Sigmoid colon (tissue), 7 donors: ENCODE measurements at places on chromosomes 16 and 17. TPM values are rescaled to one million over a fixed set of nuclear protein-coding genes. Genes with fewer than 3 reads are reported as not detected.

Gene CEP95
- total RNA-seq: 34.9 TPM

Gene ADCY7
- total RNA-seq: 12.5 TPM

Gene MRC2
- total RNA-seq: 34.2 TPM

Gene ZNF423
- 19.7 TPM for total RNA-seq

Gene SLFN14
- total RNA-seq: not detected

Gene TPSG1
- total RNA-seq: 1.4 TPM

Gene TMC6
- 7.2 TPM for total RNA-seq

Gene KRTAP3-3
- not detected for total RNA-seq

- H3K27me3 ChIP-seq: no peaks in the 10 kb centered on the region
- H3K4me1 ChIP-seq: peaks cover 14% of the 10 kb centered on the region
- H3K36me3 ChIP-seq: peaks cover 16% of the 10 kb centered on the region
These were observed 9.2 kb upstream of the FLYWCH1 start for GRCh38 chr16:2902337-2903130.

DNA sequence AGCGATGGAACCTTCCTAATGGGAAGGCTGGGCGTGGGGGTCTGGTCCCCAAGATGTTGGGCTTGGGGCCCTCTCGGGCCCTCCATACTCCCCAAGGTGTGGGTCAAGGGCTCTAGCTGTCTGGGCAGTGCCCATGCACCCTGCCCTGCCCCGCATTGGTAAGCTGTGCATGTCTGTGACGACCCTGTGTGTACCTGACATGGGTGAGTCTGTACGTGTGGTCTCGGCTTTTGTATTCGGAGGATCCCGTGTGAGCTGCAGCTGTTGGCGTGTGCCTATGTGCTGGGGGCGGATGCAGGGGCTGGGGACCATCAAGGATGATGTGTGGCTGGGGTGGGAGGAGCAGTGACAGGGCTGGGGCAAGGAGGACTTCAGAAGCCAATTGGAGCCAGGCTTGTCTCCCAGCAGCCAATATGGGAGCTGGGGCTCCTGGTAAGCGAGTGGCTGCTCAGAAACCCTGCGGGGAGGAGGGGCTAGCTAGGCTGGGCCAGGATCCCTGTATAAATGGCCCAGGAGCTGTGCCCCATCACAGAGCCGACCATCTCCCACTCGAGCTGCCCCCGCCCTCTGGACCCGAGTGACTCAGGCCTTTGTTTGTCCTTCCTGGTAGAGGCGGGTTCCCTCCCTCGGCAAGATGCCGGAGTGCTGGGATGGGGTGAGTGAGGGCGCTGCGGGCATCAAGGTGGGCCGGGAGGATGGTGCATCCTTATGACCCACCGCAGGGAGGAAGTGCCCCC lies at the start of gene NDRG4:
Gene NDRG4, plus strand, starts transcription at position 529 of the 737 bp plus-strand sequence. Its CDS starts 106 bp downstream, at position 635.
- no peaks in the 10 kb centered on the region for H3K36me3 ChIP-seq
- peak within 1 kb of the TSS; percentile 14 for H3K4me3 ChIP-seq
- H3K4me1 ChIP-seq: peaks cover 28% of the 10 kb centered on the region
- peaks cover 17% of the 10 kb centered on the region for H3K27me3 ChIP-seq
- peak; percentile 75 for DNase-seq

GRCh38 chr16:81673432-81673831 lies 105.7 kb upstream of the PLCG2 start:
- H3K36me3 ChIP-seq: peaks cover 59% of the 10 kb centered on the region
- H3K27ac ChIP-seq: no peak overlapping the region
- no peaks in the 10 kb centered on the region for H3K4me1 ChIP-seq
- DNase-seq: no peak

GRCh38 chr17:260031-260791 lies 78.8 kb upstream of the DOC2B start:
- H3K27me3 ChIP-seq: no peaks in the 10 kb centered on the region
- peak; percentile 53 for DNase-seq
- no peaks in the 10 kb centered on the region for H3K36me3 ChIP-seq
- H3K4me1 ChIP-seq: no peaks in the 10 kb centered on the region
- H3K27ac ChIP-seq: no peak overlapping the region

- H3K27me3 ChIP-seq: no peaks in the 10 kb centered on the region
- peak overlapping the region; percentile 91 for H3K27ac ChIP-seq
- H3K4me1 ChIP-seq: peaks cover 50% of the 10 kb centered on the region
- H3K36me3 ChIP-seq: peaks cover 28% of the 10 kb centered on the region
- no peak for DNase-seq
These were observed 619 bp downstream of the CACNB1 start for GRCh38 chr17:39196808-39197291.

- H3K4me3 ChIP-seq: peak overlapping the region; percentile 60
- H3K4me1 ChIP-seq: no peaks in the 10 kb centered on the region
These were observed 571 bp downstream of the TIMP2 start for GRCh38 chr17:78924481-78925151.

DNA sequence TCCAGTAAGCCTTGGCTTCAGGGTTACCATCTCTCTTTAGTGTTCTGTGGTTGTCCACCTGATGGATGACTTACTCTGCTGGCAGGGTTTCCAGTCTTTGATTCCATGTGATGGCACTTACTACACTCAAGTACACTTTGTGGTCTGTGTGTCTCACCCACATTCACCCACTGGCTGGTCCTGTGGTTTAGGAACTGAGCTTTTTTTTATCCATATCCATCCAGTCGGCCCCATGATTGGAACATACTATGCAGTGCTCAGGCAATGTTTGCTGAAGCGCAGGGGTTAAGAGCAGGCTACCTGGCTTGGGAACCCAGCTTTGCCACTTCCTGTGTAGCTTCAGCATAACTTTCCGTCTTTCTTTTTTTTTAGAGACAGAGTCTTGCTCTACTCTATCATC lies 2.8 kb upstream of the FUS start:
- no peaks in the 10 kb centered on the region for H3K27me3 ChIP-seq
- H3K4me1 ChIP-seq: no peaks in the 10 kb centered on the region
- no peak overlapping the region for H3K27ac ChIP-seq
- no peak for DNase-seq
- H3K4me3 ChIP-seq: no peak overlapping the region
- H3K36me3 ChIP-seq: no peaks in the 10 kb centered on the region

DNA sequence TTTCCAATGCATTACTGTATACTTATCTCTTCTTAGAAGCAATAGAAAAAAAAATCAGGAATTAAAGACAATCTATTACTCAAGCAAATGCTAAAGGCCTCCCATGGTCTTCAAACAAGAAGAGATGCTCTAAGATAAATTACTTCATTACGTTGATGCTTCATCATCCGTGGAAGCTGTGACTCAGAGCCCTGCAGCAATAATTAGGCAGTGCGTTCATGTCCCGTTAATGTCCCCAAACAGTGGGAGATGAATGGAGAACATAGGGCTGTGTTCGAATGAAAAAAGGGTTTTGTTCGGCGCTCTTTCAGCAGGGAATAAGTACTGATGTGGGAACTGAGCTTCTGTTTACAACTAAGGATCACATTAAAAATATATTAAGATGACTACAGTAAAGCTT lies 15.9 kb upstream of the PDXDC1 start:
- no peaks in the 10 kb centered on the region for H3K36me3 ChIP-seq
- H3K27ac ChIP-seq: no peak overlapping the region
- no peak overlapping the region for H3K4me3 ChIP-seq
- DNase-seq: no peak
- peaks cover 4% of the 10 kb centered on the region for H3K4me1 ChIP-seq

DNA sequence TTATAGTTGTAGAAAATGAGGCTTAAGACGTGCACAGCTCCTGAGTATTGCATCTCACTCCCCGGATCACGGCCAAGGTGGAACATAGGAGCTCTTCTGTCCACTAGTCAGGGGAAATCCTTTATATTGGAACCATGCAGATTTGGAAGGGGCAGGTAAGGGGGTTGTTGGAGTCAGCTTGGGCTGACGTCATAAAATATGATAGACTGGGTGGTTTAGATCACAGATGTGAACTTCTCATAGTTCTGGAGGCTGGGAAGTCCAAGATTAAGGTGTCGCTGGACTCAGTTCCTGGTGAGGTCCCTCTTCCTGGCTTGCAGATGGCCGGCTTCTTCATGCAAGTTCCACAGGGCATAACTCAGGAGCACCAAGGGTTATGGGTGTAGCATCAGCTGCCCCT lies 5.6 kb downstream of the CACNG4 start:
- H3K27me3 ChIP-seq: peaks cover 49% of the 10 kb centered on the region
- no peak overlapping the region for H3K27ac ChIP-seq
- peaks cover 11% of the 10 kb centered on the region for H3K4me1 ChIP-seq
- no peak overlapping the region for H3K4me3 ChIP-seq
- H3K36me3 ChIP-seq: no peaks in the 10 kb centered on the region
- no peak for DNase-seq

DNA sequence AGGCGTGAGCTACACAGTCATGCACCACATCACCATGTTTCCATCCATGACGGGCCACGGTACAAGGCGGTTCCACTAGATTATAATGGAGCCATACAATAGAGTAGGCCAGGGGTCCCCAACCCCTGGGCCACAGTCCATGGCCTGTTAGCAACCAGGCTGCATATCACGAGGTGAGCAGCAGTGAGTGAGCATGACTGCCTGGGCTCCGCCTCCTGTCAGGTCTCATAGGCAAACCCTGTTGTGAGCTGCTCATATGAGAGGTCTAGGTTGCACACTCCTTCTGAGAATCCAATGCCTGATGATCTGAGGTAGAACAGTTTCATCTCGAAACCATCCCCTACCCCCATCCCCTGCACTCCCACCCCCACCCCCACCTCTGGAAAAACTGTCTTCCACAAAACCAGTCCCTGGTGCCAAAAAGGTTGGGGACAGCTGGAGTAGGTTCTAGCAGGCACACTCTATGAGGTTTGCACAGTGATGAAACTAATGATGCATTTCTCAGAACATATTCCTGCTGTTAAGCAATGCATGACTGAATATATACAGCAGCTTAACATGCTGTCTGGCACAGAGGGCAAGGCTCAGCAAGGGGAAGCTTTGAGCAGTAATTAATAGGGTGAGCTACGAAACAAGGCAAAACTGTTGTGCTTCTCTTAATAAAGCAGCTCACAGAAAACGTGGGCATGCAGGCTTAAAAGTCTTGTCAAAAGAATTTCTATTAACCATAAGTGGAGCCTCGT lies 108.0 kb downstream of the VPS53 start:
- H3K36me3 ChIP-seq: peaks cover 8% of the 10 kb centered on the region
- DNase-seq: no peak
- no peak overlapping the region for H3K27ac ChIP-seq
- H3K4me3 ChIP-seq: no peak overlapping the region

GRCh38 chr16:963913-964312 lies 6.9 kb downstream of the LMF1 start:
- peak overlapping the region; percentile 78 for H3K27ac ChIP-seq
- H3K4me1 ChIP-seq: peaks cover 34% of the 10 kb centered on the region
- peak overlapping the region; percentile 46 for H3K4me3 ChIP-seq
- DNase-seq: no peak

DNA sequence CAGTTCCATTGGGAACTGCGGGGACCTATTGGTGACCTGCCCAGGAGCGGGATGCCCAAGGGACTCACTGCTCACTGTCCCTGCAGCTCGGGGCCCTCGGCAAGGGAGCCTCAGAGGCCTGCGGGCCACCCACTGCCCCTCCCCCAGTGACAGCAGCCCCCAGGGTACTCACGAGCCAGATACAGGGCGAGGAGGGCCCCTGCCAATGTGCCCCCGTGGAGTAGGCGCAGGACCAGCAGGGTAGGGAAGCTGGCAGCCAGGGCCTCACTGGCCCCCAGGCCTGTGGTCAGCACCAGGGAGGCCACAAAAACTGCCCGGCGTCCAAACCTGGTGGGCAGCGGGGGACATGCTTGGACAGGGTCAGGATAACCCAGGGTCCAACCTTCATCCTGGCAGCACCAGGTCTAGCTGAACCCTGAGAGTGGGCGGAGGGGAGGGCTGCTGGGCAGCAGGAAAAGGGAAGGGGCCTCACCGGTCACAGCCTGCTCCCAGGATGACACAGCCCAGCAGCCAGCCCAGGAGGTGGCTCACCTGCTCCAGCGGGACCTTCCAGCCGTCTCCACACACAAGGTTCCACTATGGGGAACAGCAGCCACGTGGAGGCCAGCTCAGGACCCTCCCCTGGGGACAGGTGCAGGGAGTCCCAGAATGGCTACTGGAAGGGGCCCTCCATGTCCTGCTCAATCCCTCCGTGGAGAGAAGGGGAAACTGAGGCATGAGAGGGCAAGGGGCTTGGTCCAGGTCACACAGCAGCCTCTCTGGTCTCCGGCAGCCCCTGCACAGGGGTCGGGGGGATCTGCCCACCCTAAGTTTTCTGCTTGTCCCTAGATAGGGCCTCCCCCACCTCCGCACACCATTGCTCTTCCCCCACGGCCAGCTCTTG lies 855 bp downstream of the SLC22A31 start:
- no peaks in the 10 kb centered on the region for H3K36me3 ChIP-seq
- DNase-seq: no peak
- no peak overlapping the region for H3K27ac ChIP-seq
- H3K4me1 ChIP-seq: peaks cover 26% of the 10 kb centered on the region

- peaks cover 53% of the 10 kb centered on the region for H3K4me1 ChIP-seq
- no peaks in the 10 kb centered on the region for H3K36me3 ChIP-seq
- H3K27ac ChIP-seq: no peak overlapping the region
- DNase-seq: no peak
- H3K27me3 ChIP-seq: no peaks in the 10 kb centered on the region
- H3K4me3 ChIP-seq: no peak overlapping the region
These were observed 43.0 kb downstream of the MYO18A start for GRCh38 chr17:29136998-29137730.

GRCh38 chr16:51896013-51896412 lies 650.9 kb downstream of the TOX3 start:
- no peaks in the 10 kb centered on the region for H3K36me3 ChIP-seq
- no peak overlapping the region for H3K27ac ChIP-seq
- no peak for DNase-seq
- H3K4me1 ChIP-seq: no peaks in the 10 kb centered on the region

DNA sequence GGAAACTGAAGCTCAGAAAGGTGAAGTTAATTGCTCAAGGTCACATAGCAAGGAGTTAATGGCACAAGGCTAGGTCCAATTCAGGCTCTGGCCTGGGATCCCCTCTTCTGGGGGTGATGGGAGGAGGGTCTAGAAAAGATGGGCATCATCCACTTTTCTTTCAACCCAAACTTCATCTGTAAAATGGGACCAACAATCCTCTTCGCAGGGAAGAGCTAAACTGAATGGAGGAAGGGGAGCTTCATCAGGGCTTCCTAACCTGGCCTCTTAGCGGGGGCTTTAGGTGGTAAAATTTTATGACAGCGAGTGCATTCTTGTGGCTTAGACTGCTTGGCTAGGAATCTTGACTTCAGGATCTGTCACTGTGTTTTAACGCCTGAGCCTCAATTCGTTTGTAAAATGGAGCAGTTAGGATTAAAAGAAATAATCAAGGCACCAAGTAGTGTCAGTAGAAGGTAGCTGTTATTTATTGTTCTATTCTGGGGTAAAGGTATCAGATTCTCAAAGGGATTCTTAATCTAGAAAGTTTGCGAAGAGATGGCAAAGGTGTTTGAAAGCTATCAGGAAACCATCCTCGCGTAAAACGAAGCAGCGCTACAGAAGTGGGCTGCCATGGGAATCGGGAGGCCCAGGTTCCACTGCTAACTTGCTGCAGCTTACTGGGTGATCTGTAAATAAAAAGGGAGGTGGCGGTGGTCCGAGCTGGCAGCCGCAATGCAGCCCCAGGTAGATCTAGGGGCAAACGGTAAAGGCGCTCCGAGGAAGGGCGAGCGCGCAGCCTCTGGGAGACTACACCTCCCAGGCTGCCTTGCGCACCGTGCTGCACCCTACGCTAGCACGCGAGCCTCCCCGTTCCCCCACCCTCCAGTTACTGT lies 1.5 kb upstream of the SRCAP start:
- DNase-seq: peak; percentile 99
- peak overlapping the region; percentile 100 for H3K27ac ChIP-seq
- peaks cover 20% of the 10 kb centered on the region for H3K36me3 ChIP-seq
- peak overlapping the region; percentile 100 for H3K4me3 ChIP-seq
- H3K27me3 ChIP-seq: no peaks in the 10 kb centered on the region
